ENCODE measurements at places on chromosomes 12 and 14. TPM values are rescaled to one million over a fixed set of nuclear protein-coding genes. Genes with fewer than 3 reads are reported as not detected.

ASPG gene
- 169 TPM for total RNA-seq

PCNX1 gene
- 36.5 TPM for total RNA-seq

HOXC5 gene
- total RNA-seq: not detected

- DNase-seq: no peak
These were observed 167.5 kb upstream of the FKBP4 start for GRCh38 chr12:2627076-2627834.

- DNase-seq: no peak
These were observed 646.2 kb upstream of the FOXG1 start for GRCh38 chr14:28120391-28120790.

DNA sequence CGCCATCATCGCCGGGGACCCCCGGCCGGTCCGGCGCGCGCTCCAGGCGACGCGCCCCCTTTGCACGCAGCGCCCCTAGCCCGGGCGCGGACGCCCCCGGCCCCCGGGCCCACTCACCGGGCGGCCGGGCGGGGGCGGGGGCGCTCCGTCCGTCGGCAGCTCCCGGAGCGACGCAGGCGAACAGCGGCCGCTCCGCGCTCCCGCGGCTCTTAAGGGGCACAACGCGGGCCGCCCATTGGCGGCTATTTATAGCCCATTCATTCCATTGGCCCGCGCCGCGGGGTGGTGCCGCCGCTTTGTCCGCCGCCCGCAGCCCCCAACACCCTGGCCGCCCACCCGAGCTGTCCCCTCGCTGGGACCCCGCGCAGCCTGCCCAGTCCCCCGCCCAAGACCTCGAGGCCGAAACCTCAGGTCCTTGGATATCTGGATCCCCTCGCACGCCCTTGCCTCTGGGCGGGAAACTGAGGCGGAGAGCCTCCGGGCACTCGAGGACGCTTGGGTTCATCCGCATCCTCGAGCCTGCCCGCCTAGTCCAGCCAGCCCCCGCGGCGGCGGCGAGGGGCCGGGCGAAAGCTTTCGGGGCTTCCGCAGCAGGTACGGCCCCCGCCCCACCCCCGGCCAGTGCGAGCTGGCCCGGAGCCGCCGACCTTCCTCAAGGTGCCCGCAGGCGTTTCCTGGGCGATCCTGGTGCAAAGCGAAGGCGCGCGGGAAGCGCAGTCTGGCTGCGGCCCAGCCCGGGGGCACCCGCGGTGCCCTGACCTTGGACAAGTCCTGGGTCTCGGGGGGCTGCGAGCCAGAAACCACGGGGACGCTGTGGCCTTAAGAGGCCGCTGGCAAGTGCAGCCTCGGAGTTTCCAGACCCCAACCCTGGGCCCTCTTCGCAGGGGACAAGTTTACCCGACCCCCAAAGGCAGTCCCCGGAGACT lies at the start of gene CKB:
CKB (minus strand) TSS at position 182 of the 926 bp plus-strand sequence. CDS start 337 bp downstream, outside the sequence.
- DNase-seq: peak; percentile 93

- DNase-seq: no peak
These were observed 195.6 kb upstream of the PWP1 start for GRCh38 chr12:107490010-107490409.

DNA sequence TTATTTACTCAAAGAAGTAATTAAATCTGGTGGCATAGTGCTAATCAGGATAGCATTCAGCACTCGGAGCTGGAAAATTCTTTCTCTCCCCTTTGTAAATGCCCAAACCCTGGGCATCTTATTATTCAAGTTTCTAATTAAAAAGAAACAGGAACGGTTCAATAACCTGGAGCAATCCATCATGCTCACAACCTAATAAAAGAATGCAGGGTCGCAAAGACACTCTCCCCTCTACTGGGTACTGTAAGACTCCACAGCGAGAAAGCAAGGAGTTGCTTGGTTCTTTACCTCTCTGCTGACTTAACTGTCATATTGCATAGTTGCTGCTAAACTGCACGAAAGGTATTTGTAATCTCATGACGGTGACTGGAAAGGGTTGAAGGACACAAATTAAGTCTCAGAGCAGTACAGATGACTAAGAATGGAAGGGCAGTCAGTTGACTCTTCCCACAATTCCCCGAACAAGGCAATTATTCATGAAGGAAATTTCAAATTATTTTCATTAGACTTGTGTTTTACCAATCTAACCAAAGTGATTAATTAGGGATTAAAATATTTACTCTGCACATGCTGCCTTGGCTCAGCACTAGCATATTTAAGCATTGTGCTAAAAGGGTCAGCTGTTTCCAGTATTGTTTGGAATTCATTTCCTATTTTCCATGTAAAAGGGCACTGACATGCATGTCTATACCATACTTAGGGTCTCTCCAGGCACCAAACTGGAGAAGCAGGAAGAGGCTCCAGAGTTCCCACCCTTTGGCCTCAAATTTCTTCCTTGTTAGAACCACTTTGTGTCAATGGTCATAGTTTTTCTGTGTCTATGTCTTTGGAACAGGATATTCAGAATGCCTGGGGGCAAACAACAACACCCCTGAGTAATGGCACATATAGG lies 182.2 kb downstream of the EXOC5 start:
- no peak for DNase-seq

GRCh38 chr14:87158283-87158682 lies 834.7 kb downstream of the GALC start:
- no peak for DNase-seq

DNA sequence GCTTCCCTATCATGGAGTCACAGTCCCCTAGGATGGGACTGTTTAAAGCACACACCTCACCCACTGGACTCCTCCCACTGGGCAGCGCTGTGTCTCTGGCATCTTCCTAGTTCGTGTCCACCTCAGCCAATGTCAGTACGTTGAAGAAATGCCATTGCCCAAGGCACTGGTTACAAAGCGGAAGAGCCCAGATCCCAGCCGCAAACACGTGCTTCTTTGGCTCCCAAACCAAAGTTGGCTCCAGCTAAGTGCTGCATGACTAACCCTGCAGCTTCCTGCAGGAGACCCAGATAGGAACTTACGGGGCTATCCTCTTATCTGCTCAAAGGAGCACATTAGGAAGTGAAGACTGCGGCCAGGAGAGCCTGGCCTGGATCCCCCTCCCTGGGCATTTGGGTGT lies 9.3 kb downstream of the SYNE3 start:
- peak; percentile 85 for DNase-seq

- no peak for DNase-seq
These were observed 75.5 kb downstream of the BORCS5 start for GRCh38 chr12:12432364-12432763.

GRCh38 chr14:105224845-105225570 lies 23.3 kb upstream of the BTBD6 start:
- DNase-seq: peak; percentile 4

- DNase-seq: peak; percentile 62
These were observed 182.3 kb downstream of the KIF26A start for GRCh38 chr14:104320611-104321086.

GRCh38 chr14:59189091-59189785 lies 771 bp downstream of the DAAM1 start:
- peak; percentile 79 for DNase-seq

DNA sequence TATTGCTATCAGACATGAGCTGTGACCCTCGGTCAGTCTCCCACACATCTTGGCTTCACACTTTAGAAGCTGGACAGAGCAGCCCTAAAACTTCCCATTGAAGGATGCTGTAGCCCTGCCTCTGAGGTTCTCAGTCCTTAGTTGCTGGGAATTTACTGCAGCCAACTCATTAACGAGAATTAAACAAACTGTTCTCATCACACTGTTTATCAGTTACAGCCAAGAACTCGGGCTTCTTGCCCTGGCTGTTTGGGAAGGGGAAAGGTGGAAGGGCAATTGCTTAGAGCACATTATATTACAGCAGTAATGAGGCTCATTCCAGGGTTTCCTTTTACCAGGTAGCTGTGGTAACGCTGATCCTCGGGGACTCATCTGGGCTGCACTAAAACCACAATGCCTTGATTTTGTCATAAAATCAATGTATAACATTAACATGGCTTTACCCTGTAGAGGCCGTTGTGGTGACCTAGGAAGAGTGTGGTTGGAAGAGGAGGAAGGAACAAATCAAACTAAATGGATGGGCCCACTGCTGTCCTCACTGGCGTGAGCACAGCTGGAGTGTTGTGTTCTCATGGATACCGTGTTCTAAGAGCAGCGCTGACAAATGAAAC lies 87.1 kb downstream of the GPR135 start:
- DNase-seq: no peak

DNA sequence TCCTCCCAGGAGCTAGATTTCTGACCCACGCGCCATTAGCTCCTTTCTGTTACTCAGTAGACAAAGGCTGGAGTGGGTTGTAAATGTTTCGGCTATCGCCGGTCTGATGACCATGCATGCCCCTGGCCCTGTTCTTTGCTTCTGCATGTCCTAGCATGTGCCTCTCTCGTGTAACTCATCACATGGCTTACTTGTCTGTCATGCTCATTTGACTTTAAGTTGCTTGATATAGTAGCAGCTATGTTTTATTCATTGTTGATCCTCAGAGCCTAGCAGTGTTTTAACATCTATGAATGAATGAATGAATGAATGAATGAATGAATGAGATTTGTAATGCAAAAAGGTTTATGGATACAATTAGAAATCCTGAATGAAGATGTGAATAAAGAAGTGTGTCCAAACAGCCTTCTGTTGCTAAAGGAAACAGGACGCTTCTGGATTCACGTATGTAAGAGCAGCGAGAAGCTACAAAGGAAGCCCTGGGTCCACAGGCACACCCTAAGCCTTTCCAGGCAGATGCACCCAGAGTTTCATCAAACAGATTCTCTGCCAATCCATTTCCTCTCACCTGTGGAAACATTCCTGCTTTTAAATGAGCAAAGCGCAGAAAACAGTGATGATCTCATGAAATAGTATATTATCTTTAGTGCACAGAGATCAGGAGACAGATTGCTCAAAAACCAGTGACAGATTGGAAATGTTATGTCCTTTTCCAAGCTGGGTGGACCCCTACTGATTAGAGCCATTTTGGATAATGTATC lies 3.4 kb downstream of the GSG1 start:
- DNase-seq: no peak

DNA sequence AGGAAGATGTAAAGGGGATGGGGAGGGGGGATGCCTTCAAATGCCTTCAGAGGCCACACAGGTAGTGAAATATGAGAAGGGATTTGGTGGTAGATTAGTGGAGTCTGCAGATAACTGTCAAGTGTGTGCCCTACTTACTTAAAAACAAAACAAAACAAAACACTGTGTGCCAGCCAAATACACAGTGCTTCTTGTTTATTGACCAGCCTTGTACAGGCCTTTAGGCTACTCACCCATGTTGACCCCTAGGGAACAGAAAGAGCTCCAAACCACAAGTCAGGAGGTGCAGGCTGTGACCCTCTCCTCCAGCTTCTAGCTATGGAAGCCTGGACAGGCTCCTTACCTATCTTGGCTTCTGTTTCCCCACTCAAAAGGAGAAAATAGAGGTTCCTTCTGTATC lies 562.0 kb downstream of the ETNK1 start:
- no peak for DNase-seq

Data from right cardiac atrium (tissue), 5 donors.